ENCODE measurements at places on chromosomes 13 and 19. TPM values are rescaled to one million over a fixed set of nuclear protein-coding genes. Genes with fewer than 3 reads are reported as not detected.

Gene FGF21
- total RNA-seq = not detected

Gene C19orf38
- total RNA-seq = under 0.01 TPM

Gene ZNF229
- total RNA-seq = 11.8 TPM

DNA sequence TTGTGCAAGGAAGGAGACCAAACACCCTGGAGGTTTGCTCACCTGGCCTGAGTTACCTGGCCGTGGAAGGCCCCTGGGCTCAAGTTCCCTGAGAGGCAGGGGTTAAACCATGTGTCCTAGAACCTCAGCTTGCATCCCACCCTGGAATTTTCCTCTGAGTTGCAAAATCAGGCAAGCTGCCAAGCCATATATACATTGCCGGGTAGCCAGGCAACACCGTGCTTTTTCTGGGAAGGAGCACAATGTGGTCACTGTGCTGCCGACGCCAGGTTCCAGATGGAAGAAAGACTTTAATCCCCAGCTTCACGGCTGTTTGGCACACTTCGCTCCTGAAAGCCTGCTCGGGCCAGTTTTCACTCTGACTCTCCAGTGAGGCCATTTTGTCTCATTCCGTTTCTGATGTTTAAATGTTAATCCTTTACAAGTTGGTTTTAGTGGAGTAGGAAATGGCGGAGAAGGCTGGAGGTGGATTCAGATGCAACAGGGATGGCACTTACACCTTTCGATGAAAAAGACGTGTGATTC lies 60.1 kb upstream of the PEG3 start:
- DNase-seq = no peak

GRCh38 chr19:31312009-31312676 lies 37.1 kb downstream of the TSHZ3 start:
- DNase-seq = peak; percentile 96

Gene TMEM145
- not detected for total RNA-seq

DNA sequence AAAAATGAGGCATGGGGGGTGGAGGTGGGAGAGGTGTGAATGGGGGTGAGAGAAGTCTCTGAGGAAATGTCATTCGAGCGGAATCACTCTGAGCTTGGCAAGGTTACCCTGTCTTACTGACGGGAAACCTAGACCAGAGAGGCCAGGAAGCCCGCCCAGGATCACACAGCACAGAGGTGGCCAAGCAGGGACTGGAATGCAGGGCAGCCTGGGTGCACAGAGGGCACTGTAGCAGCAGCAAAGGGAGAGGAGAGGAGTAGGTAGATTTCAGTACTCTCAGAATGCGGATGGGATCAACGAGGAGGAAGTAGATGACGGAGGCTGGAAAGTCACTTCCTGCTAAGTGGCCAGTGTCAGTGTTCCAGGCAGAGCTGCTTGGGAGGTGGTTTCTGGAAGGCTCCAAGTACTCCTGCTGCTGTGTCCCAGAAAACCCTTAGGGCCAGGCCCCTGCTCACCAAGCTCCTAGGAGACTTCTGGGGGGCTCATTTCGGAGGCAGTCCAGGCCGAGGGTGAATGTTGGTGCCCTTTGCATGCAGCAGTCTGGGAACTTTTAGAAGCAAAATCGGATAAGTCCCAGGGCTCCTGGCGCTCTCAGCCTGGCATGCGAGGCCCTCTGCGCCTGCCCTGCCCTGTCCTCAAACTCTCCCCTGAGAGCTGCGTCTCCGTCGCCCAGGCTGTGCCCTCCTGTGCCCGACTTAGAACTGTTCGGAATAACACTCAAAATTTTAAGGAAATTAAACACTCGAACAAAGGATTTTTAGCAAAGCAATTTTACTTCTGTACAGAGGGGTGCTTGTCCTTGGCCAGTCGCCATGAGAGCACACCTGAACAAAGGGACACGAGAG lies 33.5 kb downstream of the DNM2 start:
- peak; percentile 76 for DNase-seq

Gene PRODH2
- not detected for total RNA-seq

GRCh38 chr19:30804751-30805150 lies 432.6 kb downstream of the ZNF536 start:
- no peak for DNase-seq

Gene NTN5
- total RNA-seq = 0.29 TPM

GRCh38 chr19:1183543-1184172 lies 9.6 kb upstream of the SBNO2 start:
- DNase-seq = peak; percentile 82

DNA sequence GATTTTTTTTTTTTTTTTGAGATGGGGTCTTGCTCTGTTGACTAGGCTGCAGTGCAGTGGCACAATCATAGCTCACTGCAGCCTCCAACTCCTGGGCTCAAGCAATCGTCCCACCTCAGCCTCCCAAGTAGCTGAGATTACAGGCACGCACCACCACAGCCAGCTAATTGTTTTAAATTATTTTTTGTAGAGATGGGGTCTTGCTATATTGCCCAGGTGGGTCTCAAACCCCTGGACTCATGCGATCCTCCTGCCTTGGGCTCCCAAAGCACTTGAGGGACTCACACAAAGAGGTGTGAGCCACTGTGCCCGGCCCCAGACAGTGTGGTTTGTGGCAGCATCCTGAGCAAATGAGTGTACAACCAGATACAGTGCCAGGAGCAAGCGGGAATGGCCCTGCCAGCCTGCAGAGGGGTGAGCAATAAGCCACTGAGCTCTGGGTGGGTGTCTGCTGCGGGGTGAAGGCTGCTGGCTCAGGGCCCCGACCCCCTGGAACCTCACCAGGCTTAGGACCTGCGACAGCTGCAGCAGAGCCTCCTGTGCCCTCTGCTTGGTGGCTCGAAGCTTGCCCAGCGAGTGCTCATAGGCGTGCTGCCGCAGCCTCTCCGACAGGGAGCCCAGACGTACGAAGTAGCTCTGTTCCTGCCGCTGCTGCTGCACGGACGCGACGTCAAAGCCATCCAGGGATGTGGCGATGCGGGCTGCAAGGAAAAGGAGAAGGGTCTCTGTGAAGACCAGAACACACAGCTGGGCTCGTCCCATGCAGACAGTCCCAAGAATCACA lies 15.9 kb upstream of the TICAM1 start:
- peak; percentile 22 for DNase-seq
